ENCODE measurements at places on chromosomes 6 and 20.

DNA sequence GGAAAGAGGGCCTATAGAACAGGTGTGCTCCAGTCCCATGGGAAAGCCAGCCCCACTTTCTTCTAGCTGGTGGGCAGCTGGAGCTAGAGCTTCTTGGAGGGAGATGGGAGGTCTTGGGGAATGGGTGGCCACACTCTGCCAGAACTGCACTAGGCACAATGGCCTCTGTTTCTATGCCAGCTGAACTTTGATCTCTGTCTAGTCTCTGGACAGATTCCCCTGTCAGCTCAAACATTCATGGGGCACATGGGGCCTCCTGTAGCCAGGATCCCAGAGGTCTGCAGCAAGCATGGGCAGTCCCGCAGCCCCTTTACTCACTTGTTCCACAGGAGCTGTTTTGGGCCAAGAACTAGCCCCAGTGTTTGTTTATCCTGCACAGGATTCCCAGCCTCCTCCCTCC is 591.3 kb upstream of the HS3ST5 start:
- no peak for DNase-seq

- no peak for DNase-seq
Measured at GRCh38 chr20:36584018-36584481, 10.7 kb downstream of the TGIF2 start.

DNA sequence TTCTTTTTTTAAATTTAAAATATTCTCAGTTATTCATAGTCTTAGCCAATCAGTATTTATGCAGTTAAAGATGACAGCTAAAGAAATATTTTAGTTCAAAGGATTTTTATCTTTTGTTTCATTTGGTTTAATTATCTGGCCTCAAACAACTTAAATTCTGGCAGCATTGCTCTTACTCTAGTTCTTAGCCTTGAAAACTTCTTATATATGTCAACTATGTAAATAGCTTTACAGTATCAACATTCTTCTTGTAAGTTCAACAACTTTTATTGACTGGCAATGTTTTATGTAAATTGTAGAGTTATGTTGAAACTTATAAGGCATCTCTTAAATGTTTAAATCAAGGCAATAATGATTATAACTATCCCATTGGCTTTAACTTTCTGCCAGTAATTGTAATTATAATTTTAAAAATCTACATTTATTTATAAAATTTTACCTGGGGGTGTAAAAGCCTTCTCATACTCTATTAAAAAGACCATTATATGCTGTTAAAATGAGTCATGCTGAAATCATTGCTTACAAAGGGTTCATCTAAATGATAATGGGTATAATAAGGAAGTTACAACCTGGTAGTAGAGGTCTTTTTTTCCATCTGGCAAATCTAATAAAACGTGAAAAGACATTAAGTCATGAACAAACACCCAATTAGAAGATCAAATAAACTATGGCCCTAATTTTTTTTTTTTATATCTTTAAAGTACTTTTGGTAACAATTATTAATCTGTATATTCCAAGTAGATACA is 45.8 kb upstream of the FAM184A start:
- DNase-seq = no peak

DNA sequence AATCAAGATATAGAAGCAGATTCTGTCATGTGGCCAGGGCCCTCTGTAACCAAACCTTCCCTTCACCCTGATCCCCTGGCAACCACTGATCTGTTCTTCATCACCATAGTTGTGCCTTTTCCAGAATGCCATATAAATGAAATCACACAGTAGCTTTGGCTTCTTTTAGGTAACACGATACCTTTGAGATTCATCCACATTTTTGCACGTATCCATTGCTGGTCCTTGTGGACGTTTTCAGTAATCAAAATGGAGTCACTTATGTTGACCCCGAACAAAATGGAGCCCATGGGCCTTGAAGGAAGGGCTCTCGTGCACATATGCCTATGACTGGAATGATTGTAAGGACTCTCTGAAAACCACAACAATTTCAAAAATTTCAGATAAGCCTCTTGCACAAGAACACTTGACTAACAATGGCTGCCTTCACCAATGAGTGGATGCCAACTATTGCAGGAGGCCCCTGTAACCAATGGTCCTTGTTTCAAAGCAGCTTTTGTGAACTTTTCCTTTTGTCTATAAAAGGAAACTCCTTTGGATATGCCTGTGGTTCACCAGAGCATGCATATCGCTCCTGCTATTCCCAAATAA is 84.3 kb upstream of the RALY start:
- DNase-seq = no peak

GRCh38 chr6:167469101-167469500 is 144.2 kb downstream of the TTLL2 start:
- no peak for DNase-seq

- no peak for DNase-seq
Measured at GRCh38 chr20:25252686-25253421, 5.0 kb downstream of the PYGB start.

- no peak for DNase-seq
Measured at GRCh38 chr6:105988321-105988720, 97.8 kb upstream of the PRDM1 start.

DNA sequence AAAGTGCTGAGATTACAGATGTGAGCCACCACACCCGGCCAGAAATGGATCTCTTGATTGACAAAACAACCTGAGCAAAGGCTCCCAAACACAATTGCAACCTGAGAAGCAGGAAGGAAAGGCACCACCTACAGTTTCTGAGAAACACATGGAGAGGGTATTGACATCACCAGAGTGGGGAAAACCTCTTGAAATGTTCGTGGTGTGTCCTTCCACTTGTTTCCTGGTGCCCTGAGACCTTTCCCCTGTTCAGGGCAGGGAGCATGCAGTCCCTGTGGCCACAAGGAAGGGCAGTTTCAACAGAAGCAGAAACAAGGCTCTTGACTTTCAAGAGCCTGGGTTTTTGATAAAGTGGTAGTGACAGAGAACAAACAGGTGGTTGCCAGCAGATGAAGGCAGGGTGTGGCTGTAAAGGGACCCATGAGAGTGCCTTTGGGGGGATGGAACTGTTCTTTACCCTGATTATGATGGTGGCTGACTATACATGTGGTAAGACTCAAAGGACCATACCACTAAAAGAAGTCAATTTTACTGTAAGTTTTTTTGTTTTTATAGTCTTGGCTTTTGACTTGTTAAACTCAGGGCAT is 3.2 kb upstream of the BPIFA1 start:
- no peak for DNase-seq

Data from CD4-positive, alpha-beta T cell treated with Interleukin-17A for 1 hour (primary cell).